Activated T-cell treated with anti-CD3 and anti-CD28 coated beads, Interleukin-2, amount 50 U/mL, for 4 hours (primary cell): ENCODE measurements at places on chromosomes 2 and 18. TPM values are rescaled to one million over a fixed set of nuclear protein-coding genes. Genes with fewer than 3 reads are reported as not detected.

DNA sequence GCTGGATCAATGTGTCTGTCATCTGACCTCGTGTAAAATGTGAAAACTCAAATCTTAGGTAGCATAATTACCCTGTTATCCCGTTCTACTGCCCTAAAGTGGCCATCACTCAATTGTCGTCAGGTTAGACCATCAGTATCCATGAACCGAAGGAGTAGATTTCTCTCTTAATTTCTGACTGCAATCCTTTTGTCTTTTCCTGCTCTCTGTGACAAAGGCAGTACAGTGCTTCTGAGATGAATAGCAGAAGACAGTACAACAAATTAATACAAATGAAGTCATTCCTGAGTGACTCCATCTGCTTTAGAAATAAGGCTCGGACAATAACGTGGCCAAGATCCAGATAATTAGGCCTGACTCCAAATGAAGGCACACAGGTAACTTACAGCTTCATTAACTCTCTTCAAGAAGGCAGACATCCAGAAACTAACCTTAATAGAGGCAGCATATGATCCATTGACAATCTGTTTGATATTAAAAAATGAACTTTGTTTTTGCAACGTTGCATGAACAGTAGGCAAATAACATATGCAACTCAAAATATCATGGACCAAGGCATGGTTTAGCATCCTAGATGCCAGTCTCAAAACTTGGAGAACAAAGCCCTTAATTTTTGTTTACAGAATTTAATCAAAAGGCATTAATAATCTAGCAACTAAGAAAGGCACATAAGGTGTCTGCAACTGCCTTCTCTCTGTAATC lies 96.7 kb upstream of the CDH20 start:
- no peak for DNase-seq

DNA sequence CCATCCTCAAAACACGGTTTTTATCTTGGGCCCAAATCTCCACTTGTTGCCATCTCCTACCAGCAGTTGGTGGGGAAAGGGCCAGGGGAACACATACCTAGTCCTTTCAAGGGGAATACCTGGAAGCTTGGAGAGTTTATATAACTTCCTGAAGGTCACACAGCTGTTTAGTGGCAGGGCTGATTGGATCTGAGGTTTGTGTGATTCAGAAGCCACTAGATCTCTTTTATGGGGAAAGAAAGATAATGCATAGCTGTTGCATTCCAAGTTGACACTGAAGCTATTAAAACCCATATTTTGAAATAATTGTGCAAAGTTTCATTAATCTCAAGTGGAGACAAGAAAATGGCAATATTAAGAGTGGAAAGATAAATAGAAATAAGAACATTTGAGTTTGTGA lies 134.2 kb downstream of the PLCL1 start:
- DNase-seq, result no peak

The GPR45 gene
- not detected for total RNA-seq

DNA sequence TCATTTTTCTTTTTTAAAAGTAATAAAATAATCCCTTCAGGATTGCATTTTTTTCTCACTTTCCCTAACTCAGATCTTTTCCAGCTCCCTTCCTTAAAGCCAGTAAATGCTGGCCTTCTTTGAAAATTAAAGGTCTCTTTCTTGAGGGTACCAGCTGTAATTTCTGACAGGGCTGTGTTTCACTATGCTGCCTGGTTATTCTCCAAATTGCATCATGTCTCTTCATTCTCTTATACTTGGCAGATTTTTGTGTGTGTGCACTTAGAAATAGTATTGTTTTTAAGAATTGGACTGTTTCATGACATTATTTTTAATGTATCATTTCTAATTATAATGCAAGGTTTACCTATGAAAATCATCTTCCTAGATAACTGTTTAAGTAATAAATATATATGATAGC lies 72.0 kb upstream of the EPB41L5 start:
- no peak for DNase-seq

DNA sequence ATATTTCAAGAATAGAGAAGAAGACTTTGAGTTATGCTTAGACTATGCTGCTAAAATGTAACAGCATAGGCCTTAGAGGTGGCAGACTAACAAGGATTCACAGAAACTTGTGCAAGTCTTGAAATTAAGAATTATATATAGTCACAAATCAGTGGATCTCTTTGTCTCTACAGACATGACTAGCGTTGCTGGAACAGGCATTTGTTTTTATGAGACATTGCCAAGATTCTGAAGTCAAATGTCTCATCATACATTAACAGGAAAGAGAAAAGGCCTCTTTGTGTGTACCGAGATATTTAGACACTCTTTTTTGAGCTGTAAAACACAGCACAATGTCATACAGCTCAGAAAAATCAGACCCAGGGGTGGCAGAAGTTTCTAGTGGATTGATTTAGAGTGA lies 207.1 kb downstream of the TMX3 start:
- DNase-seq, result no peak

DNA sequence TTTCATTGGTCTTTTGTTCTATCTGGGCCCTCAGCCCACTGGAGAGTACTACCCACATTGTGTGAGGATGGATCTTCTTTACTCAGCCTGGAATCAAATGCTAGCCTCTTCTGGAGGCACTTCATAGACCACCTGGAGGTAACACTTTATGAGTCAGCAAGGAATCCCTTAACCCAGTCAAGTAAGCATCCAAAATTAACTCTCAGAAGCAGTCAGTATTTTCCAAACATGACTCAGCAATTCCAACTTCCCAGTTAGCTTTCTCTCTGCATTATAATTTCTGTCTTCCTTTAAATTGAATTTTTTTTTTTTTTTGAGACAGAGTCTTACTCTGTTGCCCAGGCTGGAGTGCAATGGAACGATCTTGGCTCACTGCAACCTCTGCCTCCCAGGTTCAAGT lies 142.7 kb downstream of the ACKR3 start:
- no peak for DNase-seq

DNA sequence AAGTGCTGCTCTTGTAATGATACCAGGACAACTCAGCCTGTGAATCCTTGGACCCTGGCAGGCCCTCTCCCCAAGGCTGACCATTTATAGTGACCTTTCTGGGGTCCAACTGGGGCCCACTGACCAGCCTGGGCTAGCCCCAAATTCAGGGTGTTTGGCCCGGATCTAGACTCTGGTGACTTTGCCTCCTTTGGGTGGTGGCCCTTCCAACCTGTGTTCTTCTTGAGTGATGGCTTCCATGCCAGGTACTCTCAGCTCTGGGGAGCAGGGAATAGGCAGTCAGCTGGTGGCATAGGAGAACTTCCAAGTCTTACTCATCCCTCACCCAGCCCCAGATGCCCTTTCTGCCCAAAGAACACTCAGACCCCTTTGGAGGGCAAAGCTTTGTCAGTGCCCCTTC lies 10.3 kb downstream of the MYO7B start:
- DNase-seq, result no peak

- DNase-seq, result peak; percentile 50
Measured at GRCh38 chr2:200702646-200703118, 109.0 kb upstream of the BZW1 start.

- DNase-seq, result no peak
Measured at GRCh38 chr2:41728788-41729338, 319.0 kb upstream of the PKDCC start.

GRCh38 chr2:3172265-3172935 lies 205.2 kb downstream of the EIPR1 start:
- no peak for DNase-seq

- no peak for DNase-seq
Measured at GRCh38 chr2:98579926-98580325, 28.4 kb downstream of the COA5 start.

DNA sequence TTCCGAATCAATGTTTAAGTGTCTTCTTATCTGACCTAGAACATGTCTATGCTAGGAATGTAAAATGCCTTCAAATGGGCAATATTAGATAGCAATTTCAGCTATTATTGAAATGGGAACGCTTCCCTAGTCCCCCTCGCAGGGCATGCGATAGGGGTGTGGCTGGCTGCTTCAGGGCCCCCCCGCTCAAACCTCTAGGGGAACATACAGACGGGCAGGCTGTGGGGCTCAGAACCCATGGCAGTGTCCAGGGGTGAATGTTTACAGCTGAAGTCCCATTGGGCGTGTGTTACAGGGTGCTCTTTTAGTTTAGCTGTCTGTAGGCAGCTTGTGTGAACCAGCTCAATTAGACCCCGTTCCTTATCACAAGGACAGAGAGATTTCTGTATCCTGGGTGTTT lies 315.9 kb downstream of the DSEL start:
- no peak for DNase-seq

DNA sequence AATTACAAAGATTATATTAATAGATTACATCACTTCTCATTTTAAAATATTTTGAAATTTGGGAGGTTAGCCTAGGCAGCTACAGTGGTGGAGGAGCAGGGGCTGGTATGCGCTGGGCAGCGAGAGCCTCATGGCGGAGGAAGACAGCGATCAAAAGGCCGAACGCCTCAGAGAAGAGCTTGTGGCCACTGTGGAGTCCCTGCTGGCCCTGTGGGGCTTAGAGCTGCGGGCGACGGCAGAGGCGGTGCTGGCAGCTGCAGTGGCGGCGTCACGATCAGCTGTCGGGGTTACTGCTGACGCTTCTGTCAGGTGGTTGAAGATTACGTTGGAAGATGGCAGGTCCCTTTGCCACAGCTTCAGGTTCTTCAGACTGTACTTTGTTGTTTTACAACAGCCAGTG lies 87.4 kb downstream of the ROCK2 start:
- DNase-seq, result no peak

The GAREM2 gene
- total RNA-seq, result 2.4 TPM

DNA sequence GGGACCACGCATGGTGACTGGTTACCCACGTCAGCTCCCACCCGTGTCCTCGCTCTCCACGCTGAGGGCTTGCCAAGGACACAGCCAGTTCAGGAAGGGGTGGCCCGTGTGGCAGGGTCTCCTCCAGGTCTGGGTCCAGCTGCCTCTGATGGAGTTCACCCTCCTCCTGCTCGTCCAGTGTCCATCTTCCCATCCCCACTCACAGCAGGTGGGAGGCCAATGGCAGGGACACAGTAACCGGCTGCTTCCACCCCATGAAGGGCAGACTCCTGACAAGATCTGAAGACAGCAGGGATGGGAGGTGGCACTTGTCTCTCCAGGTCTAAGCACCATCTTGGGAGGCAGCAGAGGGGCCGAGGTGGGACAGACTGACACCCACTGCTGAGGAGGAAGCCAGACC lies 106.4 kb downstream of the NDUFA10 start:
- DNase-seq, result no peak

DNA sequence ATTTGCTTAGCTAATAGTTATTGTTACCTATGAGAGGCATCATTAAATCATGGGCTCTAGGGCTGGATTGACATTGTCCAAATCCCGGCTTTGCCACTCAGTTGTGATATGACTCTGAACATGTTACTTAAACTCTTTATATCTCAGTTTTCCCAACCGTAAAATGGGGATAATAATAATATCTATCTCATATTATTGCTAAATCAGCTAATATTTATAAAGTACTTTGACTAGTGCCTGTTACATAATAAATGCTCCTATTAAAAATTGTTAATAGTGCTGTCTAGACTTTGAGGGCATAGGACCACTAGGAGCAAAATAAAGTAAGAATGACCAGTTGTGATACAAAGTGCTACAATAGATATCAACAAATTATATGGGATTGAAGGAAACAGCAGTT lies 376.3 kb upstream of the FIGN start:
- DNase-seq, result no peak

The TANC1 gene
- total RNA-seq, result 0.34 TPM

- no peak for DNase-seq
Measured at GRCh38 chr2:119147776-119148715, 10.5 kb downstream of the C1QL2 start.

The CRYGD gene
- total RNA-seq, result not detected

- no peak for DNase-seq
Measured at GRCh38 chr2:126700677-126701076, 44.7 kb downstream of the GYPC start.
